ENCODE measurements at places on chromosomes 13 and 19. TPM values are rescaled to one million over a fixed set of nuclear protein-coding genes. Genes with fewer than 3 reads are reported as not detected.

DNA sequence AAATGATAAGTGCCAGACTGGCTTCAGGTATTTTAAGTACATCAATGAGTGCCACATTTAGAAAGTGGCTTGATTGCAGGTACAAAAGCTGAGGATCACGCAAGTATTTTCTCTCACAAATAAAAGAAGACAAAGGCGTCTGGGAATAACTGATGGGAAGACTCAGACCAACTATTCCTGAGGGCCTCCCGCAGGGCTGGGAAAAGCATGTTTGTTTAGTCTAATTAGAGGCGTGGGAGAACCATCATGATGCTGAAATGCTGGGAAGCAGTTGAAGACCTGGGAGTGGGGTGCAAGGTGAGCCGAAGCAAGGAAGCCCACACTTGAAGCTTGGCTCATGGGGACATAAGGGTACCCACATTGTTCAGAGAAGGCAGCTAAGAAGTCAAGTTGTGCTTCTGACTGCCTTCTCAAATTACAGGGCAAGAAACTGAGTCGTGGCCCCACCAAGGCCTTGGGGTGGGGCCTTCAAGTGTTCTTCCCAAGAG, 536.0 kb downstream of the MYO16 start:
- no peak overlapping the region for H3K4me3 ChIP-seq
- DNase-seq, result no peak
- H3K27ac ChIP-seq, result no peak overlapping the region
- H3K36me3 ChIP-seq, result no peaks in the 10 kb centered on the region
- no peaks in the 10 kb centered on the region for H3K4me1 ChIP-seq

GRCh38 chr19:16587833-16588823, 15.9 kb upstream of the SLC35E1 start:
- peaks cover 100% of the 10 kb centered on the region for H3K4me1 ChIP-seq
- H3K27ac ChIP-seq, result peak overlapping the region; percentile 89
- H3K36me3 ChIP-seq, result no peaks in the 10 kb centered on the region
- peak; percentile 92 for DNase-seq
- H3K27me3 ChIP-seq, result no peaks in the 10 kb centered on the region

DNA sequence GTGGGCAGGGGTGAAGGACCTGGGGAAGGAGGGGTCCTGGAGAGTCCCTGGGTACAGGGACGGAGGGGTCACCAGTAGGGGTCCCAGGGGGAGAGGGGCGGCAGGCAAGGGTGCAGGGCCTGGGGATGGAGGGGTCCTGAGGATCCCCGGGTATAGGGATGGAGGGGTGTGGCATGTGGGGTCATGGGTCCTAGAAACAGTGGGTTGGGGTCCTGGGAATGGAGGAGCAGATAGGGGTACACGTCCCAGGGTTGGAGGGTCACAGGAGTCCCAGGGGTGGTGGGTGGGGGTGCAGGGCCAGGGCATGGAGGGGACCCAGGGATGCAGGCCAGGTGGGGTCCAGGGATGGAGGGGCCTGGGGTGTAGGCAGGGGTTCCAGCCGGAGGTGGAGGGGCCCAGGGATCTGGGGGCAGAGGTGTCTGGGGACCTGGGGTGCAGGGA, 1.4 kb downstream of the BTBD2 start:
- H3K4me1 ChIP-seq, result no peaks in the 10 kb centered on the region
- H3K27ac ChIP-seq, result peak overlapping the region; percentile 87
- peaks cover 16% of the 10 kb centered on the region for H3K36me3 ChIP-seq
- no peaks in the 10 kb centered on the region for H3K27me3 ChIP-seq

The ALDH16A1 gene
- 38.7 TPM for total RNA-seq

The SMIM17 gene
- total RNA-seq, result not detected

The RUBCNL gene
- 77.2 TPM for total RNA-seq
